ENCODE measurements at places on chromosomes 2 and 18.

GRCh38 chr2:82795446-82795845 lies 1663.6 kb downstream of the SUCLG1 start:
- DNase-seq: peak; percentile 45

GRCh38 chr2:108944601-108945331 lies 44.3 kb downstream of the EDAR start:
- no peak for DNase-seq

- no peak for DNase-seq
These were observed 1964.3 kb downstream of the SUCLG1 start for GRCh38 chr2:82494739-82495138.

DNA sequence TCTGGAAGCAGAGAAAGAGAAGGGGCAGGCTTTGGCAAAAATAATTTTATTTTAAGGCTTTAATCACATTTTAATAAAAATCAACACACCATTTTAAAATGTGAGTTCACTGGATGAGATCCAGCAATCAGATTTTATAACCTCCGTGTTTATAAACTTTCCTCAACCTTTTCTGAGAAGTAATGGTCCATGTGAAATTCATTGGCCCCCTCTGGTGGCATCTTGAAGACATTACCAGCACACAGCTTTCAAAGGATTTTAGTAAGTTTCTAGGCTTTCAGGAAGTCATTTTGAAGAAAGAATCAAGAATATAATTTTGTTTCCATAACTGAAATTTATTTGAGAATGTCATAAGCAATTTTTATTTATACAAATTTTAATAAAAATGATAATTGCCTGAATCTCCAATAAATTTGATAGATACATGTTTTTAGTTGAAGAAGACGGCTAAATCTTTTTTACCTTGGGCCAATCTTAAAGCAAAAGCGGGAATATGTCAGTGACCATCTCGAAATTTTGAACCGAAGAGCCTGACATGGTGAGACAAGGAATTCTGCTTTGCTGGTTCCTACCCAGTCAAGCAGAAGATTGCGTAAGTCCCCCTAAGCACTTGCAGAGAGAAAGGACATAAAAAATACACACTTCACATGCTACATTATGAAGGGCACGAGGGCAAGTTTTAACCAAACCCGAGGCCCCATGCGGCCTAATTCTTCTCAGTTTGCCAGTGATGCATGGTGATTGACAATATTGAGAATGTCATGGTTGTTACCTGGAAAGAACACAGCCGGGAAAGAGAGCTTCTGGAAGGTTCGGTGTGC lies 128.4 kb upstream of the CBLN2 start:
- DNase-seq: peak; percentile 47

GRCh38 chr2:238418196-238418998 lies 8.3 kb upstream of the ASB1 start:
- peak; percentile 60 for DNase-seq

- peak; percentile 65 for DNase-seq
These were observed 615 bp downstream of the GORASP2 start for GRCh38 chr2:170929686-170930050.

- DNase-seq: no peak
These were observed 297.6 kb upstream of the NRXN1 start for GRCh38 chr2:51329512-51329911.

Measured in astrocyte of the hippocampus (primary cell).